ENCODE measurements at places on chromosomes 11 and 22.

DNA sequence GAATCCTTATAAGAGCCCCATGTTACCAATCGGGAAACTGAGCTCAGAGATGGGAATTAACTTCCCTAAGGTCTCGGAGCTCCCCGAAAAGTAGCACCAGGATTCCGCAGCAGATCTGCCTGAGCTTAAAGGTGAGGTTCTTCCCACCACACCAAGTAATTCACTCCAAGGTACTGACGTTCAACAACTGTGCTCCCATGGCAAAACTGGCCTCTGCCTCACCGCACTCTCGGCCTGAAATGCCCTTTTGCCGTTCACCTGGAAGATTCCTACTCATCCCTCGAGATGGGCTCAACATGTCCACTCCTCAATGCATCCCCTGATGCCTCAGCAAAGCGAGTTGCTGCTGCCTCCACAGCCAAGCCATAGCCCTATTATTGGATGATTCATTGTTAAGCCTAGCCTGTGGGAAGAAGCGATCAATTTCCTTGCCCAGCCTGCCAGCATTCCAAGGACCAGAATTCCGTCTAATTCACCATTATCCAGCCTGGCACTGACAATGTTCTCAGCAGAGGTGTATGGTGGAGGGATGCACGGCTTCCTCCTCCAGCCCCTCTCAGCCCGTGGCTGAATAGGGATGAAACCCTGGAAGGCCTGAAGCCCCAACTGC lies 4.2 kb downstream of the PLAAT3 start:
- no peak for DNase-seq

GRCh38 chr11:66126064-66126463 lies 56.0 kb downstream of the PACS1 start:
- no peak for DNase-seq

GRCh38 chr11:87005569-87005921 lies 32.2 kb upstream of the TMEM135 start:
- no peak for DNase-seq

GRCh38 chr22:27630754-27631153 lies 170.8 kb downstream of the MN1 start:
- no peak for DNase-seq

- DNase-seq = no peak
Measured at GRCh38 chr11:863023-863909, 20.6 kb downstream of the TSPAN4 start.

GRCh38 chr22:41534219-41534618 lies 10.1 kb downstream of the POLR3H start:
- no peak for DNase-seq

DNA sequence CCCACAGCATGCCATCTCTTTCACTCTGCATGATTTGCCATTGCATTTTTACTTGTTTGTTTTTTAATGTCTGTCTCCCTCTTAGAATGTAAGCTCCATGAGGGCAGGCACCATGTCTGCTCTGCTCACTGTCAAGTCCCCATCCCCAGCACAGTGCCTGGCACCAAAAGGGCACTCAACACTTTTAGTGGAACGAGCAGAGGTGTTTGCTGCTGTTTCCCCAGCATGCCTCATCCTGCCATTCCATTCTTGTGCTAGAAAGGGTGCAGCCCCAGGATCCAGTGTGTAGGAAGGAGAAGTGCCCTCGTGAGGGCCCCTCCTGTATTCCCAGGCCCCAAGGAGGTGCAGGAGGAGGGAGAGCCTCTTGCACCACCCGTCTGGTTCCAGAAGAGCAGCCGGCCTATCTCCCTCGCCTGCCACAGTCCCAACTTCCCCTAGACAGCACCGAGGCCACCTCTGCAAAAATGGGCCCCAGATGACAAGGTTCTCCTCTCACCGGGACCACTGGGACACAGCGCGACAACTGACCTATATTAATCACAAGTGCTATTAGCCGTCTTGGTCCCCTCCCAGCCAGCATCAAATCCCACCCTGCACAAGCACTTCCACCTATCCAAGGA lies 33.3 kb upstream of the CACNG2 start:
- DNase-seq = no peak

- no peak for DNase-seq
Measured at GRCh38 chr11:125239585-125240560, 75.3 kb downstream of the PKNOX2 start.

- no peak for DNase-seq
Measured at GRCh38 chr11:94948070-94948617, 25.2 kb downstream of the CWC15 start.

DNA sequence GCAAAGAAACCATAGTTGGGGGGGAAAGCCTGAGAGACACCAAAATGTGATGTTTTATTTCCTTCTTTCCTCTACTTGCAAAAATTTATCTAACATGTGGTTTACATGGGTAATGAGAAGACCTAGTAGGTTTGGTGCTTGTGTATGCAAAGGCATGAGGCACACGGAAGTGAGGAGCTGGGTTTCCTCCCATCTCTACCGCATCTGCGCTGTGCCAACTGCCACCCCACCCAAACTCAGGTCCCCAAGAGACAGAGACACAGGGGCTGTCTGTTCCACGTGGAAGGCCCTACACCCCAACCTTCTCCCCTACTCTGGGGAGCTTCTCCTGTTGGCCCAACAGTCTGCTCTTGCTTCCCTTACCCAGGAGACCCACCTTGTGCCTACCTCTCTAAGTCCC lies 4.8 kb downstream of the RTL6 start:
- no peak for DNase-seq

DNA sequence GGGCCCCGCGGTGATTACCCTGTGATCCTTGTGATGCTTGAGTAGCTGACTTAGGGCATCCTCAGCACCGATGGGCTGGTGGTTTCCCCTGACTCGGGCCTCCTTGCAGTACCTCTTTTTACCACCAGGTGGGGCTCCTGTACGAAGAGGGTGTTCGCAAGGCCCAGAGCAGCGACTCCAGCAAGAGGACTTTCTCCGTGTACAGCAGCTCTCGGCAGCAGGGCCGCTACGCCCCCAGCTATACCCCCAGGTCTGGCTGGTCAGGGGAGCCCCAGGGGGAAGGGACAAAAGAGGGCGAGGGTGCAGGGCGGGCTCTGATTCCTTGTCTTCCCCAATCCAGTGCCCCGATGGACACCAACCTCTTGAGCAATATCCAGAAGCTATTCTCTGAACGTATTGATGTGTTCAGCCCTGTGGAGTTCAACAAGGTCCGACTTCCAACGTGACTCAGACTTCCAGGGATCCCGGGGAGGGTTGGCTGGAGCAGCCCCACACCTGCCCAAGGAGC lies 1.3 kb upstream of the TM7SF2 start:
- peak; percentile 93 for DNase-seq

DNA sequence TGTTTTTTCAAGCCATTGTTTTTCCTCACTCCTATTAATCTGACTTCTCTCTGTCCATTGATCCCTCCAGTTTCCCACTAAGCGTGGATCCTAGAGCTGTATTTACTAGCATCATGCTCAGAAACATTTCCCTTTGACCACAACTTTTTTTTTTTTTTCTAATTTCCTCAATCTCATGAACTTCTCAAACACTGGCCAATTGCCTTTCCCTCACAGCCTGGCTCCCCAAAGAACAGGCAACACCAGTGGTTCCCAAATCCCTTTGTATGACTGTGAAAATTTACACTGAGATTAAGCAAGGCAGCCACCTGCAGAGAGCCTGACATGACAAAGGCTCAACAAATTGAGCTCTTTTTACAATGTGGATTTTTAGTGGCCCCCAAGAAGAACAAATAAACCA lies 1.4 kb upstream of the TPP1 start:
- no peak for DNase-seq

GRCh38 chr11:7538031-7538430 lies 24.2 kb downstream of the PPFIBP2 start:
- DNase-seq = peak; percentile 36

DNA sequence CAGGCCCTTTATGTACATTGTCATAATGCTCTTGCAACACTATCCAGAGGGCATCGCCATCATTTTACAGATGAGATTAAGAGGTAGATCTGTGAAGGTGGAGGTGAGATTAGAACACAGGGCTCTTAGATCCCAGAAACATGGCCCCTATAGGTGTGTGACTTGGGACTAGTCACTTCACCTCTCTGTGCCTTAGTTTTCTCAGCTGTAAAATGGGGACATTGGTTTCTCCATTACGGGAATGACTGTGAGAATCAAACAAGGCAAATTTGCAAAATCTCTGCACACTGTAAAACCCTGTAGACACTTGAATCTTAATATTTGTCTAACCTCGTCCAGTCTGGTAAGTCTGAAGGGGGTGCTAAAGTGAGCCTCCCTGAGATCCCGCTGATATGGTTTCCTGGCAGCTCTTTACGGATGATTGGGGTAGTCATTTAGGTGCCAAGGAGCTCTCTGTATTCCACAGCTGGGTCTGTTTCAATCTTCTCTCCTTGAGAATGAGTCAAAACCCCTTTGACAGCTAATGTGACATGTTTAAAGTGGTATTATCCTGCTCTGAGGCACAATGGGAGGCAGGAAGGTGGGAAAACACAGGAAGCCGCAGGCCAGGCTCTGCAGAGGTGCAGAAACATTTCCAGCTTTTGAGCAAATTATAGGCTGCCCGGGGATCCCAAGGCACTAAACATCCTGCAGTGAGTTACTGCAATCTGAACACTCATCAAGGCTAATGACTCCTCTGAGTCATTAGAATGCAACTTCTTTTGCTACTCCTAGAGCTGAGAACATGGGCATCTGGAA lies 140.8 kb downstream of the CCDC81 start:
- DNase-seq = no peak

GRCh38 chr11:44104481-44105294 lies 9.2 kb downstream of the EXT2 start:
- DNase-seq = no peak
